Sigmoid colon (tissue), 7 donors: ENCODE measurements at places on chromosomes 5 and 9. TPM values are rescaled to one million over a fixed set of nuclear protein-coding genes. Genes with fewer than 3 reads are reported as not detected.

DNA sequence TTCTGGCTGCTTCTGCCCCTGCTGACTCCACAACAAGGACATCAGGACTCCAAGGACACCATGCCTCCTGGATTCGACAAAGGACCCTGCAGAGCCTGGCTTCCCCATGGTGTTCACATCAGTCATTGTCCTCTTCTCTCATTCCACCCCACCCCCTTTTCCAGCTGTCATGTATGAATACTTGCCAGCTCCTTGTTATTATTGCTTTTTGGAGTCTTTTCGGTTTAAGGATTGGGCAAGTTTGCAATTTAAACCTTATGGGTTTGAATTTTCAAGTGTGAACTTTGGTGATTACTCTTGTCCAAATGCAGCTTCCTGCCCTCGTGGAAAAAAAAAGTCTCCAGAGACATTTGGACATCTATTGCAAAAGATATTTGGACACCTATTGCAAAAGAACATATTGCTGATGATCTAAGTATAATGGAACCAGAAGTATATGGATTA, 14.2 kb upstream of the LVRN start:
- DNase-seq: no peak
- H3K4me1 ChIP-seq: no peaks in the 10 kb centered on the region
- peak overlapping the region; percentile 21 for H3K27ac ChIP-seq

DNA sequence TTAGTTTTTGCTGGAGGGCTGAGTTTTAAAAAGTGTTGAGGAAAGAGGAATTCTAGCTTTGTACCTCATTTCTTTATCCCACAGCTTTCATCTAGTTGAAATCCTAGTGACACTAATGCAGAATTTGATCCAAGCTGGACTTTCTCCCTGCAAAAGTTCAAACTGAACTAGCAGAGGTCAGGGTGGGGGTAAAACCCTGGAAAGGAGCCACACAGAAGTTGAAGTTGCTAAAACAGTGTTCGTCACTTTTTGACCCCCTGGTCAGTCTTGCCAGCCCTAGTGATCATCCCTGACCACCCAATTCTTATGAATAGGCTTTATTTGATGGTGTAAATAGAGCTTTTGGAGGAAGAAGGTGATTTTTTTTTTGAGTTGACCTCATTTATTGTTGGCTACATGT, 390.4 kb downstream of the TMEM38B start:
- no peaks in the 10 kb centered on the region for H3K4me1 ChIP-seq
- no peaks in the 10 kb centered on the region for H3K36me3 ChIP-seq
- no peak overlapping the region for H3K27ac ChIP-seq
- no peak overlapping the region for H3K4me3 ChIP-seq
- H3K27me3 ChIP-seq: no peaks in the 10 kb centered on the region

GRCh38 chr9:6512085-6512657, 99.2 kb downstream of the UHRF2 start:
- no peak overlapping the region for H3K27ac ChIP-seq
- H3K36me3 ChIP-seq: peaks cover 4% of the 10 kb centered on the region
- no peak overlapping the region for H3K4me3 ChIP-seq
- H3K4me1 ChIP-seq: no peaks in the 10 kb centered on the region

GRCh38 chr5:147935032-147935431, 28.7 kb upstream of the C5orf46 start:
- H3K27ac ChIP-seq: no peak overlapping the region
- H3K4me3 ChIP-seq: no peak overlapping the region
- H3K36me3 ChIP-seq: no peaks in the 10 kb centered on the region
- no peaks in the 10 kb centered on the region for H3K4me1 ChIP-seq
- DNase-seq: no peak

DNA sequence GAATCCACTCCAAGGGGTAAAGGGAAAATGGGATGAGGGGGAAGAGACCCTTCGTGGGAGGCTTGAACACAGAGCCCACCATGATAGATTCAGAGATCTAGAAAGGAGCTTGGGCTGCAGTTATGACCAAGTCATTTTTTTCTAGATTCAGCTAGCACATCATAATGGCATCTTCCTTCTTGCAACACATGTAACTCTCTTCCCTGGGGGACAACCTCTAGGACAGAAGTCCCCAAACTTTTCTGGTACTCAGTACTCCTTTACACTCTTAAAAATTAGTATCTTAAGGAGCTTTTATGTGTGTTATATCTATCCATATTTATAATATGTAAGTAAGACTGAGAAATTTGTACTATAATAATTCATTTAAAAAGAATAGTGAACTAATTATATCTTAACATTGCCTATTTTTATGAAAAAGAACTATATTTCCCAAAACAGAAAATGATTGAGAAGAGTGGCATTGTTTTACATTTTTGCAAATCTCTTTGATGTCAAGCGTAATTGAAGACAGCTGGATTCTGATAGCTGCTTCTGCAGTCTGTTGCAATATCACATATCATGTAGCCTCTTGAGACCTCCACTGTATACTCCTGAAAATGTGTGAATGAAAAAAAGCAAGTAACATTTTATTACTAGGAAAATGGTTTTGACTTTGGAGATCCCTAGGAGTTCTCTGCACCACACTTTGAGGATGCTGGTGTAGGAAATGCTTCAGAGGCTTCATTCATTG, 875 bp downstream of the ACO1 start:
- H3K4me3 ChIP-seq: peak overlapping the region; percentile 80
- no peaks in the 10 kb centered on the region for H3K36me3 ChIP-seq
- H3K4me1 ChIP-seq: peaks cover 38% of the 10 kb centered on the region
- DNase-seq: no peak
- H3K27me3 ChIP-seq: no peaks in the 10 kb centered on the region
- peak overlapping the region; percentile 90 for H3K27ac ChIP-seq

- no peak overlapping the region for H3K4me3 ChIP-seq
- H3K27ac ChIP-seq: no peak overlapping the region
- H3K27me3 ChIP-seq: no peaks in the 10 kb centered on the region
Measured at GRCh38 chr5:62310426-62311143, 4.6 kb downstream of the KIF2A start.

The TAF11L10 gene
- not detected for total RNA-seq

The EMB gene
- total RNA-seq: 4.2 TPM

The GFPT2 gene
- 19.1 TPM for total RNA-seq

The BARHL1 gene
- not detected for total RNA-seq
